ENCODE measurements at places on chromosomes 3 and 15.

DNA sequence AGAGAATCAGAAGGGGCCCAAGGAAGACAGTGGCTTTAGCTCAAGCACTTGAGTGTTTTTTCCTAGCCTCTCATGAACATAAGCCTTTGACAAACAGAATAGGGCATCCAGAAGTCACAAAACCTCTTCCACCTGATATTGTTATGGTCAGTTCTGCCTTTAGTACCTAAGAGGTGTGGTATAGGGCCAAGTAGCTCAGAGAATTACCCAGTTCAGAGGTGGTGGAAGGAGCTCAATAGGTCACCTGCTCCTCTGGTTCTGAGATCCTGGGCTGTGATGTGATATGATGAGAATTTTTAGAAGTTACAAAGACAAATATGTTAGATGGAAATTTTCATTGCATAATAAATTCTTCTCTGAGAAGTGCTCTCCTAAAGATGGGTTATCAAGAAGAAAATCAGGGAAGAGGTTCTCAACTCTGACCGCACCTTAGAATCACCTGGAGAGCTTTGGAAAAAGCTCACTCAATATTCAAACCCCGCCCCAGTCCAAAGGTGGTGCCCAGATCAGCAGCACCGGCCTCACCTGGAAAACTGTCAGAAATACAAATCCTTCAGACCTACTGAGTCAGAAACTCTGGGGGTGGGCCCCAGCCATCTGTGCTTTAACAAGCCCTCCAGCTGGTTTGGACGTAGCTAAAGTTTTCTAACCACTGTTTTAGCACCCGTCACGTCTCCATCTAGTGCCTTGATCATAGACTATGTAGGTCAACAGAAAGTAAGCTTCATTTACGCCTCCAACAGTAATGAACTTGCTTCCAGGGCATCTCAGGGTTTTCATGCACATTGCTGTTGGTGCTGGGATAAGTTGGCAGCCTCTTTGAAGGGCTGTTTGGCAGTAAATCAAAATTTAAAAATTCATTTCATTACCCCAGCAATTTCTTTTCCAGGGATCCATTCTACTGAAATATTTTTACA is 101.3 kb downstream of the MYH15 start:
- no peak for DNase-seq

DNA sequence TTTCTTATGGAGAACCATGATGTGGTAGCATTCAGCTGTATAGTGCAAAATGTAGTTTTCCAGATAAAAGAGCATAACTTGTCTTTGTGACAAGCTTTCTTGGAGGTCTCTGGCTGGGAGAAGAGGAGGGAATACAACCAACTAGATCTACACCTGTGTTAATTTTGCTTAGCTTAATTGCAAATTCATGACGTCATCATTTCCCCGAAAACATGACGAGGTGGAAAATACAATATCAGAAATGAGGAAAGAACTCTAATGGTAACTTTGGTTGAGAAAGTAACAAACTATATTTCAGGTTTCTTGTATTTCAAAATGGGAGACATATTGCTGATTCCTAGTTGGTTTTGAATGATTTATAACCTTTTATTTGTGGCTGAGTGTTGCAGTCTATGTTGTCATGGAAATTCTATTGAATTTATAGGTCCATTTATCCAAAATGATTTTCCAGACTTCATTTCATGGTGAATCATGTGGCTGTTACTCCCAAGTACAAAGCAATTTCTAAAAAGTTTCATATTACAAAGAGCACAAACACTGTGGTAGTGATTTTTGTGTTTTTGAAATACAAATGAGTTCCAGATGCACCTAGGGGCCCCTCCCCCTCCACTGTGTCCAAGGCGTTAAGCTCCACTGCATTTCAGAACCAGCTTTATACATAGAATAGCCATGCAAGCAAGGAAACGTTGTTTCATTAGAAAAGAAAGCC is 307.2 kb downstream of the FEZF2 start:
- DNase-seq: no peak

- DNase-seq: no peak
These were observed 33.3 kb downstream of the GLB1 start for GRCh38 chr3:33063651-33064051.

- DNase-seq: no peak
These were observed 149.3 kb upstream of the SLC2A2 start for GRCh38 chr3:171175741-171176234.

DNA sequence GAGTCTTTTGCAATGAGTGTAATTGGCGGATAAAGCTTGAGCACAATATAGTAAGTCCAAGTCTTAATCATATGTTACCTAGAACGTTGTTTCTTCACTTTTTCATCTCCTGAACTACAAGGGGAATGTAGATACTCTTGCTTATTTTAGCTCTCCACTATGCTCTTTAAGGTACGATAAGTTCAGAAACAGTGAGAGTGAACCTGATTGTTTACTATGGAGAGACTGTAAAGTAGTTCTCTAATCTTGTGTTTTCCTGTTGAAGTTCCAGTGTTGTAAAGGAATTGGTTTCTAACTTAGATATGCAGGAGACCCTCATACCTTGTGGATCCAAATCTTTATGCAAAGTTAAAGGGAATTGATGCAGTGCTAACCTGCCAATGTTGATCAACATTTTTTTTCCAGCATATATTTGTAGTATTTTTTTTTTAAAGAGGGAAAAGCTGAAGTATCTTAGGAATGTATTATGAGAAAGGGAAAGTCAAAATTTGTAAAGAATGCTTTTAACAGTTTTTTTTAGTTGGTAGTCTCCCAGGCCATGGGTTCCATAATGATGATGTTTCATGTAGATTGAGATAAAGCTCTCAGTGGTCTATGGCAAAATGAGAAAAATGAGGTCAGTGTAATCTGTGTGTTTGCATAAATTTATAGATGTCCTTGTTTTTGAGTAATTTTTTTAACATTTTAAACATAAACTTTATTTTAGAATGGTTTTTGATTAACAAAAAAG is 14.9 kb downstream of the ATP11B start:
- DNase-seq: no peak

- no peak for DNase-seq
These were observed 124.5 kb downstream of the CACNA1D start for GRCh38 chr3:53618936-53619335.

DNA sequence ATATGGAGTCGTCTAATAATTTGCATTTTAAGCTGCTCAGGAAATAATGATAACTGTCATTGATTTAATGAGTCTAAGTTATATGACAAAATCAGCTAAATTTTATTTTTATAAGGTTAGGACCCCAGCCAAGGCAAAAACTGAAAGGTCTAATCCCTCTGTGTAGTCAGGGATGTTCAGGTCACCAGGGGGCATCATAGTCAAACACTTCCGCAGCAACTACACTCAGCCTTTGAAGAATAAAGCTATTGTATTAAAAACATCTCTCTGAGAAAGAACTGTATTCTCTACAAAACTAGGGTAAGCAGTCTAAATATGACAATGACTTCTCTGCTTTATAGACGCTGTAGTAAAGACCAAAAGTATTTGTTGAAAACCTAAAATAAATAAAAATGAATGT is 15.0 kb downstream of the INTS14 start:
- DNase-seq: peak; percentile 7

DNA sequence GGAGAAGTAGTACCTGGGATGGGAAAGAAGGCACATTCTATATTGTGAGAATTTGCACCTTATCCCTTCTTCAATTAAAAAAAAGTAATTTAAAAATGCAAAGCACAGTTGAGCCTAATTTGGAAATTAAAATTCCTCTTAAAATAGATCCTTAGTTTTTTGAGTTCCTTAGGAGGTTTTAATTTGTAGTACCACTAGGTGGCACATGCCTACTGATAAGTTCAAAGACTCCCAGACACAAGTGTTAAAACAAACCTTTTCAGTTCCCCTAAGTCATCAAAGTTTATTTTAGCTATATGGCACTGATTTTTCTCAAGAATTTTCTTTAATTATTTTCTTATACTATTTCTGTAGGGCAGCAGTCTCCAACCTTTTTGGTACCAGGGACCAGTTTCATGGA is 127.6 kb upstream of the AZI2 start:
- no peak for DNase-seq

DNA sequence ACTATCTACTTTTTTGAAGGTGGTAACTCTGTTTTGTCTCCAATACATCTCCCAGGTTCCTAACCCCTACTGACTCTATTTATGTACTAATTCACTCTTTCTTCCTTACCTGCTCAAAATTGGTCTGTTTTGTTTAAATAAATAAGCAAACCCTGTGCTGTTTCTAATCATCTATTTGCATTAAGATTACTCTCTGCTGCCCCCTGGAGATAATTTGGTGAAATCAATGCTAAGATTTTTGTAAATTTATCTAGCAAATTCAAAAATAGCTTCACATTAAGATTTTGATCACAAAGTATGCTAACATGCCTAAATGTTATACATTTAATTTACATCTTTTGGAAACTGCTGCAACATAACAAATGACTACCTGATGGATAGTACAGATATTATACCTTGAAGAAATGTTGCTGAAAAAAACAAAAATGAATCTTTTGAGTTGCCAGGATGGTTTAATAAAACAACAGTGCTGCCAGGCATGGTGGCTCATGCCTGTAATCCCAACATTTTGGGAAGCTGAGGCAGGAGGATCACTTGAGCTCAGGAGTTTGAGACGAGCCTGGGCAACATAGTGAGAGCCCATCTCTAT is 4.4 kb upstream of the CD200R1 start:
- DNase-seq: peak; percentile 33

DNA sequence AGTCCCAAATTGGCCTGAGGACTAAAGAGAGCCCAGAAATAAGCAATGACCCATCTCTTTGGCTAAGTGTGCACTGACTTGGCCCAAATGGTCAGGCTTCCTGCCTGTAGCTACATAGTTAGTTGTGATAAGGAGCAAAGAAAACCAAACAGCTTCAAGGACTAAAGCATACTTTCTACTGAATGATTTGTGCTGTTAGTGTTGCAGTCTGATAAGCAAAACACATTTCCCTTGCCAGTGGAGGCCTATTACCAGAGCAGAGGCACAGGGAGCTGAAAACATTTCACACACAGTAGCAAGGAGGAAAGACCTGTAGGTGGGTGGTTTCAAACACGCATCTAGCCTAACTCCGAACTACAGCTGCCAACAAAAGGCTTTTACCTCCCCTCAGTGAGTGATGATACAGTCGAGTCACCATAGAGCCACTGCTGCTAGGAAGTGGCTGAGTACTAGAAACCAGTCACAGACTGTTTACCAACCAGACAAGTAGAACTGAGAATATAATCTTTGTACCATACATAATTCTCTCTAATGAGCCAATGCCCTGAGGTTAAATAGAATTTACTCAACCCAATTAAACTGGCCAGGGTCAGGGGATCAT is 222.3 kb upstream of the THBS1 start:
- DNase-seq: no peak
